ENCODE measurements at places on chromosomes 6 and 20.
A peak's percentile ranks its signal among the peaks of the same experiment; 100 is the strongest.

GRCh38 chr20:21622097-21622857 lies 83.2 kb upstream of the PAX1 start:
- DNase-seq, result no peak

- DNase-seq, result no peak
Measured at GRCh38 chr6:33869826-33870423, 66.1 kb upstream of the MLN start.

- DNase-seq, result no peak
Measured at GRCh38 chr6:25008707-25009392, 73.1 kb upstream of the RIPOR2 start.

DNA sequence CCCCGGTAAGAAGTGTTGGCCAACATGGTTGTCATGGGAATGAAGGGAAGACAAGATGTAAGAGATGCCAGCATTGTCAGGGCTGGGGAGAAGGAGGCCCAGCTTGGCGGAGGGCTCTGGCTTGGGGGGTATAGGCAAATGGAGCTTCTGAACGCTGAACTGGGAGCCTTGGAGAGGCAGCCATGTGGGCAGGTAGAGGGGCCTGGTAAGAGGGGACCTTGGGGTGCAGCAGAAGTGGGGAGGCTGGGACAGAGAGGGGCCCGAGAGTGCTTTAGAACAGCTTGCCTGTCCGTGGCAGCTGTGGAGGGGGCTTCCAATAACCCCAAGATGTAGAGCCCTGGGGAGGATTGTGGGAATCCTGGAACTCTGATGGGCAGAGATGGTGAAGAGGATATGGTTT lies 3.0 kb downstream of the SLC22A1 start:
- DNase-seq, result no peak

GRCh38 chr6:71468038-71468437 lies 179.4 kb downstream of the OGFRL1 start:
- DNase-seq, result no peak

DNA sequence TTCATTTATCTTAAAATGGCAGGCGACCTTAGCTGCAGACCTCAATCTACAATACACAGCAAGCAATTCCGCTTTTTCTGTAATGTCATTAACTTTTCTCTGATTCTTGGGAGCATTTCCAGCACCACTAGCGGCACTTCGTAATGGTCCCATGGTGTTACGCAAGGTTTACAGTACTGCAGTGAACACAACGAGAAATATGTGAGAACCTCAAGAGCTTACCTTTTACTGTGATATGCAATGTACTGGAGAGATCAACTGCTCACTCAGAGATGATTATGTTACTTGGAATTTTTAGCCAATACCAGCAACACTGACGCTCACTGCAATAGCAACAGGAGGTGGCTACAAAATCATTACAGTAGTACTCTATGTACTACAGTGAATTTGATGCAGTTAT lies 2.8 kb upstream of the CEP43 start:
- no peak for DNase-seq

GRCh38 chr20:42714298-42715141 lies 475.2 kb downstream of the PTPRT start:
- DNase-seq, result no peak

DNA sequence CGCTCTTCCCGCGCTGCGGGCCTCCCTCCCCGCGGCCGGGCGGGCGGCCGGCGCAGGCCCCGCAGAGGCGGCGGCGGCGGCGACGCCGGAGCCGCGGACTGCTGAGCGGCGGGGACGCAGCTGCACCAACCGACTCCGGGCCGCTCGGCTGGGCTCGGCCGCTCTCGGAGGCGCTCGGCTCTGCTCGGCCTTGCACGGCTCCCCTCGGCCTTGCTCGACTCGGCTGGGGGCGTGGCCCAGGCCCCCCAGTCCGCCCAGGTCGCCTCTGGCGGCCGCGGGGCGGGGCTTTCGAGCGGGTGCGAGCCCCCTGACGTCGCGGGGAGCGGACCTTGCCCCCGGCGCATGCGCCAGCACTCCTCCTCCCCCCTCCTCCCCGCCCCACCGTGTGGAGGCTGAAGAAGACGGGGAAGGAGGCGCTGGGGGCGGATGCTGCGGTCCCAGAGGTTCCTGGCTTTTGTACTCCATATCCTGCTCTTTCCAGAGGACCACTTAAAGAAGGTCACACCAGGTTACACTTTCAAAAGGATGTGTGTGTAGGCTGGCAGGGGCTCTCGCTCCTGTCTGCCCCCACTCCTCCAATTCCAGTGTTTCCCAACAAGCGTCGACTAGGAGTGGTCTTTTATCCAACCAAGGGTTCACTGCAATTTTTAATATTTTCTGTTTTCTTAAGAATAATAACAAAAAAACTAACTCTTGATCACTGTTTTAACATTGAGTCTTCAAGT lies at the start of gene ZHX3:
TSS of gene ZHX3 (minus strand) at position 186 of the 725 bp plus-strand sequence. CDS start 112,815 bp downstream, outside the sequence.
- peak; percentile 91 for DNase-seq

DNA sequence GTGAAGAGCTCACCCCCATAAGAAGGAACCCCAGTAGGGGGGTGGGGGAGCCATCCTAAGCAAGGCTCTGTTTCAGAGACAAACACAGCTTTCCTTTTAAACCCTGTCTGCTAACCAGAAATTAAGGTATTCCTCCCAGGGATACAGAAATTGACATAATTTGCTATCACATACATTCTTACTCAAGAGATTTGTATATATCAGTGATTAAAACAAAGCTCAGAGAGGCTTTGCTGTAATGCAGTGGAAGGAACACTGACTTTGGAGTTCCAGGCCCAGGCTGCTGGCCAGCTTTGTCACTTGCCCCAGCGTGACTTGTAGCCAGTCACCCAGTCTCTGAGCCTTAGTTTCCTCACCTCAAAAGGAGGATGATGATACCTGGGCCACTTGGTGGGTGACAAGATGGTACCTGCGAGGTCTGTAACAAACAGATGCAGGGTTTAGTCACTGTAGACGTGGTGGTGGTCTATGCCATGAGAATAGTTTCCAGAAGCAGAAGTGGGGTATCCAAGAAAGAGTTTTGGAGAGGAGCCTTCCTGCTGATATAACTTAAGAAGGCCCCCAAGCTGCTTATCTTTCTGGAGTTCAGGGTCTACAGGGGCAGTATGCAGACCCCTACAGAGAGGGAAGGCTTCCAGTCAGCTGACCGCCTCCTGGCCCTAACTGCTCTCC lies 3.2 kb upstream of the FOXF2 start:
- DNase-seq, result no peak

- no peak for DNase-seq
Measured at GRCh38 chr6:74956559-74957428, 249.1 kb downstream of the COL12A1 start.

DNA sequence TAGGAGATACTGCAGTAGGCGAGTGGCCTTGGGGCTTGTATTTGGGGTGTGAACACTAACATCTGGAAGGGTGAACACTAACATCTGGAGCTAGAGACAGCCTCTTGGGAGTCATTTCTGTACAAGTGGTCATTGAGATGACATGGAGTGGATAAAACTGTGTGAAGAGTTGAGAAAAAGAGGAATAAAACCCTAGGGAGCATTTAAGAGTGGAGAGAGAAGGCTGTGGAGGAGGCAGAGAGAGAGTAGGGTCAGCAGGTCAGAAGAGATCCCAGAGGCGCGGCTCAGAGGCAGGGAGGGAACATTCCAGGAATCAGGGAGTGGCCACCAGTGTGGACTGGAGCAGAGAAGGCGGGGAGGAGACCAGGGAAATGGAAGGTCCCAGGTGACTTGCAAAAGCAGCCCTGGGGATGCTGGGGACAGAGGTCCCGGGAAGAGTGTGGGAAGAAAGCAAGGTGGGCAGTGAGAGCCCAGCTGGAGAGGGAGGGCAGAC lies 202.0 kb upstream of the RNF24 start:
- DNase-seq, result no peak

DNA sequence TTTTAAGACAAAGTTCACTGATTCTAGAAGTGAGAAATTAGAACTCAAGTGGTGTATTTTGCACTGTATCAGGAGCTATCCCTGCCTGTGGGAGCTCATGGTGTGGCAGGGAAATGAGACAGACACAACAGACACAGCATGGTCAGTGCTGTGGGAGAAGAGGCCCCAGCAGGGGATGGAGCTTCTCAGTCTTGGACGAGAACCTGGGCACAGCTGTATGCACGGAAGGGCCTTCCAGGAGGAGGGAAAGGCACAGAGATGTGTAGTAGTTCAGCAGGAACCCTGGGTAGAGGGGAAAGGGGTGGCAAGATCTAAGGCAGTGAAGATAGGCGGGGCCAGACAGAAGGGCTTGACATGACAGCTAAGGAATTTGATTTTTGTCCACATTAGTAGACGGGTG lies 48.8 kb upstream of the KIF25 start:
- DNase-seq, result no peak

- no peak for DNase-seq
Measured at GRCh38 chr6:5172897-5173474, 87.8 kb downstream of the LYRM4 start.

- no peak for DNase-seq
Measured at GRCh38 chr6:36596356-36596755, 2.2 kb downstream of the SRSF3 start.

DNA sequence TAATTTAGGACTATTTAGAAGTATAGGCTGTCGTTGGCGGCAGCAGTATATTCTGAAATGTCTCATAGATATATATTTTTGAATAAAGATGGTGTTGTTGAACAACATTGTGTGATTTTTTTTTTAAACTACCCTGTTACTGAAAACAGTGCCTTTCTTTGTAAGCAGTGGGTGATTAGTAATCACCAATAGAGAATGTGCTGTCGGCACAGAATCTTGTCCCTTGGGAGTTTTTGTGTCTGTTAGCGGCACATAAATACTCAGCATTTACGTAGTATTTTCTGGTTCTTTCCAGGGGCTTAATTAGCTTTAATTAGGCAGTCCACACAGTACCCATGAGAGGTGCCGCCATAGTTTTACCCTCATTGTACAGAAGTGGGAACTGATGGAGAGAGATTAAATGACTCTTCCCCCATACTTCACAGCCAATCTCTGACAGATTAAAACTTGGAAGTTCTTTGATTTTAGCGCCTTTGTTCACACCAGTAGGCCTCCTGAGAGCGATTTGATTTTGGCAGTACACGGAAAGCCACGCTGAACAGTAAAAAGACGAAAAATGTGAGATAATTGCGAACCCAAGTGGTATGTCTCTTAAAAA lies 58.8 kb downstream of the RPRD1B start:
- no peak for DNase-seq

GRCh38 chr20:35626386-35627001 lies 10.9 kb downstream of the SPAG4 start:
- no peak for DNase-seq

GRCh38 chr6:106063448-106063850 lies 22.7 kb upstream of the PRDM1 start:
- DNase-seq, result no peak

DNA sequence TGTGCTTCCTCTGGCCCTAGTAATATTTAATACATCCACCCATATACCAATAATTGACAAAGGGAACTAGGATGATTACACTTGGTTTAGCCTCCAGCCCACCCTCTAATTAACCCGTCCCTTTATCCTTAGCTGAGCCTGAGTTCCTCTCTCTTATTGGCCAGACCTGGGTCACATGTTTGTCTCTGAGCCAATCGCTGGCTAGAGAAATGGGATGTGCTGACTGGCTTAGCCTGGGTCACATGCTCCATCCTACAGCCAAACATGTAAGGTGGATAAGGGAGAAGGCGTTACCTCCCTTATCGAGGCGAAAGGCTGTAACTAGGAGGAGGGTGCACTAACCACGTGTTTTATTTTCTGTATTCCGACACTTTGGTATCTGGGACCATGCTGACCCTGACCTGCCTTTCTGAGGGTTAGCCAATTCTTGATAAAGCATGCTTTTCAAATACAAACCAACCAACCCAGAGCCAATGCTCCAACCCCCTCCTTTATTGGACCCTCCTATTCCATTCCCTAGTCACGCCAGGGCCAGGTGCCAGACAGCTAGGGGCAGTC lies 262.7 kb downstream of the PREX1 start:
- DNase-seq, result no peak

DNA sequence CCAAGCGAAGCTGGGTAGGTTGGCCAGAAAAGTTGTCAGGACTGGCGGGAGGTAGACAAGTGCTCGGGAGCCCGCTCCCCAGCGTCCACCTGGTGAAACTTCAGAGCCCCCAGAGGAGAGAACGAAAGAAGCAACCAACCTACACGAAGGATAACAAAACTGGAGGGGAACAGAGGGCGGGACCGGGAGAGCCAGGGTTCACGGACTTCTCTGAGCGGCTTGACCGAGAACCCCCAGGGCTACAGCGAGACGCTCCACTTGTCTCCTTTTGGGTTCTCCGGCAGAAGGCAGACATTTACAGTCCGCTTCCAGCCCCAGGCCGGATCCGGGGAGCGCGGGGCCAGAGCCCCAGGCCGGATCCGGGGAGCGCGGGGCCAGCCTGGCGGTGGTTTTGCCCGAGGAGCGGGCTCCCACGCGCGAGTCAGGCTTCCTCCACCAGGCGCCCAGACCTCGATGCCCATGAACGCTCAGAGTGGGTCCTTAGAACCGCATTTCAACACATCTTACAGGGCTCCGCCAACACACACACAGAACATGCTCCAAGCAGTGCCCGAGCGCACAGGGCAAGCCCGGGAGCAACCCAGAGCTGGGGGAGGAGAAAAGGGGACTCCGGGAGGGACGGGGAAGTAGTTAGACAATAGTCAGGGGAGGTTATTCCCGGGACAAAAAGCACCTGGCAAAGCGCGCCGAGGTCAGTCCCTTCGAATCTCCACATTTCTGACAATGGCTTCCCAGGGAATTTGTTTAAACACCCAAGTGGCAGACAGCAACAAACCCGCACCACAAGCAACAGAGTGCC lies 1.1 kb downstream of the PTPRK start:
- no peak for DNase-seq

- no peak for DNase-seq
Measured at GRCh38 chr6:169142538-169142844, 111.2 kb downstream of the THBS2 start.

GRCh38 chr6:84078335-84078734 lies 44.8 kb downstream of the MRAP2 start:
- no peak for DNase-seq

DNA sequence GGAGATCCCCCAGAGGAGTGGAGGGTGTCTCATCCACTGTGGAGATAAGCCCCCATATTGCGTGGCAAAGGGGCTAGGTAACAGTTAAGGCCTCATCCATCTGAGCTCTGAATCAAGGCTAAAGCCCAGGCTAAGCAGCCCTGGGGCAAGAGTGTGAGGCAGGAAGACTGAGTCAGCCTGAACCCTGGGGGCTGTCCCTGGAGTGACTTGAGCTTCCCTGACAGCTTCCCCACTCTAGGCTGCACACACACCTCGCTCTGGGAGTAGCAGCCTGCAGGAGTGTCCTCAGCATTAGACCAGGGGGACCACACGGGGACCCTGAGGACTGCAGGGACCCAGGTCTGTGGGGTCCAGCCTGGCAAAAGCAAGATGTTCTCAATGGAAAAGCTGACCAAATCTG lies 27.9 kb downstream of the UBD start:
- no peak for DNase-seq

DNA sequence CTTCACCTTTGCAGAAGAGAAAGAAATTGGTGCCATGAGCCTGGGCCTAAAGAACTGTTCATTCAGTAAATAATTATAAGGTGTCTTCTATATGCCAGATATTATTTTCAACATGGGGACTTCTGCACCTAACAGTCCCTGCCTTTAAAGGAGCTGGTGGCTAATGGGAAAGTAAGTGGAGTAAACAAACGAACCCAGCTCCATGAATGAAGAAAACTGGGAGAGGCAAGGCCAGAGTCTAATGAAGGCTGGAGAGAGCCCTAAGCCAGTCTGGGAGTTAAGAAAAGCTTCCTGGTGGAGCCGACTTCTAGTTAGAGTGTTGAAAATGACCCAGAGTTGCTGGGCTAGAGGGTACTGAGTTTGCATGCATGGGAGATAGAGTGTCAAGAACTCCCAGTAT lies 24.2 kb upstream of the EFHC1 start:
- DNase-seq, result no peak

- DNase-seq, result no peak
Measured at GRCh38 chr6:161100072-161100471, 108.5 kb downstream of the MAP3K4 start.

- no peak for DNase-seq
Measured at GRCh38 chr6:12595161-12595811, 121.3 kb upstream of the PHACTR1 start.
